Activated naive CD4-positive, alpha-beta T cell treated with Interleukin-2 at 50 U/mL for 16 hours (primary cell): ENCODE measurements at places on chromosomes 1 and 21.

- DNase-seq: no peak
These were observed 99.9 kb downstream of the BEND5 start for GRCh38 chr1:48676822-48677221.

DNA sequence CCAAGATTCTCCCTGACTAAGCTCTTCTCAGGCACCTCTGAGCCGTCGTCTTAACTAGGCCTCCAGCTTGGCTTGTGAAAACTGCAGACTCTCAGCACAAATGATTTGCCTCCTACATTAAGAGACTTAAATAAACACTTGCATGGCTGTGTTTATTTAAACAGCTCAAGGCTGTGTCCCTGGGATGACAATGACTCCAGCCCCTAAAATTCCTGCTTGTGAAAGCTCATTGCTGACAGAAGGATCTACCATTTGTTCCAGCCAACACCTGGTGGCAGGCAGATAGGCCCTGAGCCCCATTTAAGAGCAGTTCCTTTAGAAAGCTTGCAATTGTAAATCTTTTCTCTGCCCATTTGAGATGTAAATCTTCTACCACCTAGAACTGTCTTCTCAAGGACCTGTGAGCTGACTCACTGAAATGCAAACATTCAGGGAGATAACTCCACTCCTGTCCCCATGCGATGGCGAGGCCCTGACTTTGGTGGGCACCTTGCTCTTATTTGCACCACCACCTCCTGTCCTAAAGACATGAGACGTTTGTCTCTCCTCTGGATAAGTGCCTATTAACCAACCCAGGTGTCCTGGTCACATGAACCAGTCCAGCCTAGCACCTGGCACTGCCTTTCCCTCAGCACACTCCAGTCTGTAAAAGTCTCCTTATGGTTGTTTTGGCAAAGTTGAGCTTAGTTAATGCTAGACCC lies 15.1 kb upstream of the PCP4 start:
- DNase-seq: no peak

GRCh38 chr1:11578004-11578403 lies 76.2 kb downstream of the FBXO2 start:
- no peak for DNase-seq

DNA sequence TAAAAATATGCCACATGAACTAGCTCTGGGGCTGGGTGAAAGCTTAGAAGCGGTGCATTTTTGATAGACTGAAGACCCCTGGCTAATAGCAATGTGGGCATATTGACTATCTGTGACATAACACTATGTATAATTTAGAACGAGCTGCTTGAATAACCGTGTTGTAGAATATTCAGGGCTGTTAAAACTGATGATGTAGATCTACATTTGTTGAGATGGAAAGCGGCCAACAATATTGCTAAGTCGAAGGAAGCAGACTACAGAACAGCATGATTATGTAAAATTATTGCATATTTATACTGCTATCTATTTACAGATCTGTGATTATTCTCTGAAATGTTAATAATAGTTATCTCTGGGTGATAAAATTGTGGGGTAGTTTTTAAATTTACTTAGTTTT lies 41.1 kb upstream of the BCL10 start:
- no peak for DNase-seq

GRCh38 chr1:167635156-167635648 lies 5.2 kb downstream of the RCSD1 start:
- no peak for DNase-seq

DNA sequence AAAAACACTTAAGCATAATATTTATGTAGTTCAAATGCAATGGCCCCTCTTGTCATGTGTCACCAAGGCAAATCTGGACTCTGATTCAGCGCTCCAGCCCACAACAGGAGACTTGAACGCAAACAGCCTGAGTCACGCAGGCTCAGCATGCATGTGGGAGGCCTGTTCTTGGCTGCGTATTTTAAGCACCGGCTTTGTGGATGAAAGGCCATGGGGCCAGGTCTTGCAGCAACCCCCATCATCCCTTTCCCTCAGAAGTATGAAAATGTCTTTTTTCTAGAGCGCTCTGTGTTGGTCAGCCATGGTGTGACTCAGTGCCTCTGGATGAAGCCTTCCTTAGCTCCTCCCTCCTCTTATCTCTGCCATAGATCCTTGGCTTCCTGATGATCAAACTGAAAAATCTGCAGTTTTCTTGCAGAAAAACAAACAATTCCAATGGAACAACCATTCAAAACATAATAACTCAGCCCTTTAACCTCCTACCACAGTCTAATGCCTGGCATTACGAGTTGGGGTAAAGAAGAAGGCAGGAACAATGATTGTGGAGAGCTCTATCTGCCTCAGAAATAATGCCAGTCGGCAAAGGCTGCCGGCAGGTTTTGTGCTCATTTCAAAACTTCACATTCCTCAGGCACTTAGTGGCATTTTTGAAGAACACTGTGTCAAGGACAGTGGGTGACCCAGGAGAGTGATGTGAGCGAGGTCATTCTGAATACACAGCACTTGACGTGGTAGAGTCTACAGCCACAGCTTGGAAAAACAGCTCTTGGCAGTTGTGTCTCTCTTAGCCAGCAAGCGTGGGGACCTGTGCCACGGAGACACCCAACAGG lies 167.5 kb downstream of the CLIC6 start:
- peak; percentile 64 for DNase-seq
